ENCODE measurements at places on chromosomes 16 and 17.

DNA sequence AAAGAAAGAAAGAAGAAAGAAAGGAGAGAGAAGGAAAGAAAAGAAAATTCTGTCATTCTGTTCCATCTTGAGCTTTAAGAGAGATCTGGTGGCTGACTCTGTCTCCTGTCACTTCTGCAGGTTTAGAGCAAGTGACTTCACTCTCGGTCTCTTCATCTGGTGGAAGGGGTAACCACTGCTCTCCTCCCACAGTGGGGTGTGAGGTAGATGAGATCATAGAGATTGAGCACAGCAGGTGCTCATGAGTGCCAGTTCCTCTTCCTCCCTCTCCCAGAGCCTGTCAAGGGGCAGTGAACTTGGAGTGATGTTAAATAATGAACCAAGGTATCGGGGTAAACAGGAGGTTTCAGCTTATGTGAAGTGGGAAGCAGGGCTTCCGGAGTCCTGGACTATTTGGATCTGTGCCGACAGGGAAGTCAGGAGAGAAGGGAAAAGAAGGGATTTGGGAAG is 47.7 kb downstream of the BEAN1 start:
- no peak for DNase-seq

DNA sequence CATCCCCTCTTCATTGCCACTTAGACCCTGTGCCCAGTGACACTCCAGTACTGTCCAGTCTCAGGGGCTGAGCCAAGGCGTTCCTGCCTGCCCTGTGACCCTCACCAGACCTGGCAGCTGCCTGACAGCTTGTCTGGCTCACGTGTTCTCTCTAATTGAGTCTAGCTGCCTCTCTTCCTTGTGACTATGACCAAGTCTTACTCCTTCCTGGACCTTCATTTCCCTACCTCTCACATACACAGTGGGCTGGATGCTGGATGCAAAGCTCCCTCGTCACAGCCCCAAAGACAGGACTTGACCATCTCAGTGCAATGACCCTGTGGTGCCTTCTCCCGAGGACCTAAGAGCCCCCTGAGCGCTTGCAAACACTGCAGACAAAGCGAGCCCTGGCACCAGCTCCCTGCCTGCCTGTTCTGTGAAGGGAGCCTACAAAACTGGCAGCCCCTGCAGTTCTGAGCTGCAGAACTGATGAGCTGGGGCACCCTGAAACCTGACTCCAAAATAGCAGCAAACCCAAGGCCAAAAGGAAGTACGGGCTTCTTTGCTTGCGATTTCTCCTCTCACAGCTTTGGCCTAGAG is 1.7 kb downstream of the DEXI start:
- DNase-seq = no peak

GRCh38 chr17:28398280-28398981 is 7.6 kb downstream of the SLC46A1 start:
- DNase-seq = peak; percentile 60

GRCh38 chr16:84391151-84392030 is 23.1 kb downstream of the ATP2C2 start:
- no peak for DNase-seq

DNA sequence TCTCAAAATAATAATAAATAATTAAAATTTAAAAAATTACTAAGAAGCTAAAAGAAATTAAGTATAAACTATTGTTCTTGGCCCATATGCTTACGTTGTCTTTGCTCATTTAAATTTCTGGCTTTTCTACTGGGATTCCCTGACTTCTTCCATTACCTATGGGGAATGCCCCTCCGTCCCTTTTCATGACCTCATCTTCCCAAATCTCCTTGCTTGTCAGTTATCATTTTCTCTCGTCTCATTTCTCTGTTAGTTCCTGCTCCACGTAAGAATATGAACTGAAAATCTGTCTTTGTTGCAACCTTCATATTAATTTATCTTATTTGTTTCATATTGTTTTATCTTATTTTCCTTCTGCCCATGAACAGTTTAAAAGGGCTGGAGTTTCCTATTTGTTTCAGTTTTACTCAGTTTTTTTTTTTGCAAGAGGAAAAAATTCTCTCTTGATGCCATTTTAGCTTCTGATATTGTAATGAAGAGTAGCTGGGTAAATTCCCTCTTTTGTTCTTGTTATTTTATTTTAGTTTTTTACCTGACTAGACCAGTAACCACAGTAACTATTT is 2.5 kb upstream of the DNAJA2 start:
- no peak for DNase-seq

DNA sequence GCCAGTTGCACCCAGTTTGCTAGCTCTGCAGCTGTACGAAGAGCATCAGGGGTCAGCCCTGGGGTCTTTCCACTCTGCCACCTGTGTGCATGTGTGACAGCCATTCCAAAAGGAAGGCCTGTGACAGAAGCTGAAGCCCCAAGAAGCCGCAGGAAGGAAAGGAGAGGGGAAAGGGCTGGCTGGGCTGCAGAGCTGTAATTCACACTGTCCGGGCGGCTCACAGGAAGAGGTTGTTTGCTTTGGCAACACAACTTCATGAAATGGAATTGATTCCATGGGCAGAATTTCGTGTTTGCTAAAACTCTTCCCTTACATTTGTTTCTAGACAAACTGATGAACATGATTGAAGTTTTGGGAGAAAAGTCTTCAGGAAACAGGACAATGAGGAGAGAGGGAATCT is 14.8 kb downstream of the TMEM204 start:
- no peak for DNase-seq

DNA sequence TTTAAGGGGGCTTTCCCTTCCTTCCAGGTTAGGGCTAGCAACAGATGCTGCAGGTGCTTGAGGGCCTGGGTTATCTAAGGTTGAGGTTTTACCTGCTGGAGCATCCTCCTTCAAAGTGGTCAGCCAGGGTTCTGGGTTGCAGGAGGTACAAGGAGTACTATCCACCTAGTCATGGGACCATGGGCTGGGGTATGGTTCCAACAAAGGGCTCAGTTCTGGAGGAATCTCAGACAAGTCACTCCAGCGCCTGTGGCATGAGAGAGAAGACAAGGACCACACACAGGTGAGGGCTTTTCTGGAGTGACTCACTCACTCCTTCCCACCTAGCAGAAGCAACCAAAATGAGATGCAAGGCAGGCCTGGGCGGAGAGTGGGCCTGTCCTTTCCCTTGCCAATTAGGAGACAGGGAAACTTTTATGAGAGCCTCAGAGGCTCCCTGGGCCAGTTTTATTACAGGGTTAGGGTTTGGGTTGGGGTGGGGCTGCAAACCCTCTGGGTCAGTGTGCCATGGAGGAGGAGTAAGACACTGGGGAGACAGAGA is 2.2 kb downstream of the MYO19 start:
- DNase-seq = no peak

- DNase-seq = peak; percentile 79
Observed at GRCh38 chr17:30095507-30096244, 20.9 kb upstream of the NSRP1 start.

- DNase-seq = no peak
Observed at GRCh38 chr16:88509749-88510069, 56.6 kb downstream of the ZFPM1 start.

GRCh38 chr17:82863941-82864712 is 24.3 kb upstream of the ZNF750 start:
- peak; percentile 84 for DNase-seq

DNA sequence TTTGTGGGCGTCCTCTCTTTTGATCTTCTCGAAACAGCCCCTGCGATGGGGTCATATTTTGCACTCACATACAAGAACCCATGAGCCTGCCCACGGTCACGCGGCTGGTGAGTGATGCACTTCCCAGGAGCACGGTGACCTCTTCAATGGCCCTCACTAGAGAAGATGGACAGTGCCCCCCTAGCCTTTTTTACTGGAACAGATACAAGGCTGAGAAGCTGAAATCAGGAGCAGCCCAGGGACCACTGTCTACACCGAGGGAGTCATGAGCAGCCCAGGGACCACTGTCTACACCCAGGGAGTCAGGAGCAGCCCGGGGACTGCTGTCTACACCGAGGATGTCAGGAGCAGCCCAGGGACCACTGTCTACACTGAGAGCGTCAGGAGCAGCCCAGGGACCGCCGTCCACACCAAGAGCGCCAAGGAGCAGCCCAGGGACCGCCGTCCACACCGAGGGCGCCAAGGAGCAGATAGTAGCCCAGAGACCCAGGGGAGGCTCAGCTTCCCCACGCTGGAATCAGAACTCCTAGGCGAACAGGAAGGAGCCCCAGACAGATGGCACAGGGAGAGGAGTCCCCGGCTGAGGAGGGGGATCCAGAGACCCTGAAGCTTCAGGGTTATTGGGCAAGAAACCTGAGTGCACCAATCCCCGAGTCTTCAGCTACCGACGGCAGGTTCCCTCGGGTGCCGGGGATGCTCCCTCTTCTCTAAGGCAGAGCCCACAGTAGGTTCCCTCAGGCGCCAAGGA is 23.7 kb downstream of the ACSF3 start:
- DNase-seq = no peak

DNA sequence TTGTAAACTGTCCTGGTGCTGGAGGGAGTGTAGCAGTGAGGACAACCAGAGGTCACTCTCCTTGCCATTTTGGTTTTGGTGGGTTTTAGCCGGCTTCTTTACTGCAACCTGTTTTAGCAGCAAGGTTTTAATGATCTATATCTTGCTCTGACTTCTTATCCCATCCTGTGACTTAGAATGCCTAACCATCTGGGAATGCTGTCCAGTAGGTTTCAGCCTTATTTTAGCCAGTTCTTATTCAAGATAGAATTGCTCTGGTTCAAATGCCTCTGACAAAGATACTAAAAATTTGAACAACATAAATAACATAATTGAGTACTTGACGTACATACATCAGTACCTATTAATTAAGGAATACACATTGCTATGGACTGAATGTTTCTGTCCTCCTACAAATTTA is 93.3 kb upstream of the TOM1L1 start:
- no peak for DNase-seq

DNA sequence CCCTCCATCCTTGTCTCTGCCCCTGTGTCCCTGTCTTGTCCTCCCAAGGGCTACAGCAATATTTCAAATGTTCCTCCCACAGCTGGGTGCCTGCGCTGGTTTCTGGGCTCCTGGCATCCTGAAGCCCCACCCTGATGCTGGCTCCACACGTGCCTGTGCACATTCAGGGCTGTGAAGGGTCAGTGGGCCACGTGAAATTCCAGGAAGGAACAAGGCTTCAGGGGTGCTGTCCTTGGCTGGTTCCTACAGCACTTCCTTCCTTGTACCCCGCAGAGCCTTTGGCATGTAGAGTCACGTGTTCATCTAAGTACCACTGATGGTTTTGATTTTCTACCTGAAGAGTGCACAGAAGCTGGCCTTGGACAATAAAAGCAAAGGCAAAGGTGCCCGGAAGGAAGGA is 57.7 kb upstream of the NLK start:
- no peak for DNase-seq

- DNase-seq = no peak
Observed at GRCh38 chr16:55634193-55634592, 21.6 kb upstream of the SLC6A2 start.

GRCh38 chr16:16025214-16025968 is 76.0 kb downstream of the ABCC1 start:
- peak; percentile 90 for DNase-seq

DNA sequence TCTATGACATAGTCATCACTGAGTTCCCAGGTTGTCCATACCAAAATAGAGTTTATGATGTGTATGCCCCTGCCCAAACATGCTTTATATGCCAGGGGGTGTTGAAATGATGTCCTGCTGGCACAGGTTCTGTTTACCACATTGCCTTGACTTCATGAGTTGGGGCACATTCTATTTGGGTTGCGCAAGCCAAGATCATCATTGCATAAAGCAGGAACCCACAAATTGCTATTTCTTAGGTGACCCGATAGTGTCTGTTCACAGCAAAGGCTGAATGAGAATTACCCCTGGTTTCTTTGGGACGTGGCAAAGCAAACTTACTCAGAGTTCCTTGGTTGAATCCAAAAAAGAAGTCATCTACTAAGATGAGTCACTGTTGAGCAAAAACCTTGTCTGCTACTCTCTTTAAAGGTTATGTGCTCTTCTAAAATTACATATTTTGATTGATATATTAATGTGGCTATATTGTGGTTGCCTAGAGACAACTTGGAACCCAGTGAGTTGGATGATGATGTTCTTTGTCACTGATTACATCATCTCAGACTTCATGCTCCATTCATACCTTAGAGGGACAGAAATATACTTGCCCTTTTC is 912.6 kb upstream of the SOX9 start:
- DNase-seq = peak; percentile 65

- DNase-seq = no peak
Observed at GRCh38 chr16:27778926-27779570, 229.1 kb downstream of the KATNIP start.

GRCh38 chr17:37735165-37735564 is 9.7 kb downstream of the HNF1B start:
- DNase-seq = no peak

GRCh38 chr17:77898521-77899434 is 59.7 kb upstream of the TNRC6C start:
- DNase-seq = no peak

GRCh38 chr17:61551255-61551742 is 39.7 kb downstream of the NACA2 start:
- peak; percentile 60 for DNase-seq

GRCh38 chr17:82213251-82214011 is 789 bp upstream of the CCDC57 start:
- DNase-seq = peak; percentile 85

DNA sequence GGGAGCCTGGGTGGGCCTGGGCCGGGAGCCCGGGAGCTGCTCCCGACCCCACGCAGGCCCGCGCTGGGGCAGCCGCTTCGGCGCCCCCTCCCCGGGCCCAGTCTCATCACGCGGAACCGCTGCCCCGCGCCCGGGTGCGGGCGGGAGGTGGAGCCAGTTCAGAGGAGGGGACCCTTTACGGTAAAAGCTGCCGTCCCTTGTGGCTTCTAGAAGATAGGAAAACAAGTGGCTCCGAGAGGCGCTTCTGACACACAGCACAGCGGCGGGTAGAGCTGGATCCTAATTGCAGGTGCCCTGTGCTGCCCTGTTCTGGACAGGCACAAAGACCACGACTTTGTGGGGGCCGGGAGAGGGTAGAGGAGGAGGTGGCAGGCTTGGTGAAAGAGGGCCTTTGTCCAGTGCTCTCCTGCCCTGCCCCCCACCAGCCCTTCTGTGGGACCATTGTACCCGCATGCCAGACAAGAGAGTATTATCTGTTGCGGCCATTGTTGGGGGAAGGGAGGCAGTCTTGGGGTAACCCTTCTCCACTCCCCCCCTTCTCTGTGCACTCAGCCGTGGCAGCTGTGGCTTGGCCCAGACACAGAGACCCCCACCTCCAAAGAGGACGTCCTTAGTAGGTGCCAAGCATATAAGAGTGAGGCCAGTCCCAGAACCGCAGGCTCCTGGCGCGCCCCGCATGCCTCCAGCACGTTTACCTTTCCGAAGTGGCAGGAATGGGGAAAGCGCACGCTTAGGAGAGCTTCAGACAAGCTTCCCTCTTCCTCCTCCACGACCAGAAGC is 736 bp downstream of the CNP start:
- DNase-seq = peak; percentile 31

- DNase-seq = no peak
Observed at GRCh38 chr17:46010597-46011186, 11.6 kb downstream of the STH start.
